Fibroblast of skin of right biceps (primary cell): ENCODE measurements at places on chromosomes 13 and 19.
A peak's percentile ranks its signal among the peaks of the same experiment; 100 is the strongest.

DNA sequence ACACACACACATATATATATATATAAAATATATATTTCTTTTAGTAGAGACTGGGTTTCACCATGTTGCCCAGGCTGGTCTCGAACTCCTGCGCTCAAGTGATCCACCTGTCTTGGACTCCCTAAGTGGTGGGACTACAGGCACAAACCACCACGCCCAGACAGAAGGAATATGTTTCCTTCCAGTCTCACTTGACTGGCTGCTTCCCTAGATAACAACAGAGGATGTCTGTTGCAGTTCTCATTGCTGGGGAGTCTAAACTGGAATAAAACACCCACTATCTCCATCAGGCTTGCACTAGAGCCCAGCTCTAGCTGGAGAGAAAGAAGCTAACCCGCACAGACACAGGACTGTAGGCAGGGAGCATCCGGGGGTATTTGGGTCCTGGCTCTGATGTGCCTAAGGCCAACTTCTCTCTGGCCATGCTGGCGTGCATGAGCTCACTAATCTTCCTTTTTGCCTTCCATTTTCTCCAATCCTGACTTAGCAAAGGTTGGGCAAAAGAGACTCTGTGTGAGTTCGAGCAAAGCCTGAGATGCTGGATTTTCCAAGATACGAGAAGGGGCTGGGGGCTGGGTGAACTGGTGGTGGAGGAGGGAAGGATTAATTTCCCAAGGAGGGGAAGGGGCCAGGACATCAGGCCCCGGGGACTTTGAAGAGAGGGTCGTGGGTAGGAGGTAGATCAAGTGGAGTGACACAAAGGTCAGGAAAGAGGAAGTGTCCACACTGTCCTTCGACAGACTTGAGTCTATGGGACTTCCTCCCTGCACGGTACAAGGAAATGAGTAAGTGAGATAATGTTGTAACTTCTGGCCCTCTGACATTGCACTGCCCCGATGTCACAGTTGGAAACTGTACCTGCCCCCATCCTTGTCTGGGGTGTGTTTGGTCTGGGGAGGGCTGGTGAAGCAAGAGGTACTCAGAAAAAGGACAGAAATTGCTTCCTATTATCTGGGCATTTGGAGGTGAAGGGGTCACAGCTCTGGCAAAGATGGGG is 22.5 kb upstream of the ALOX5AP start:
- peak; percentile 44 for DNase-seq

DNA sequence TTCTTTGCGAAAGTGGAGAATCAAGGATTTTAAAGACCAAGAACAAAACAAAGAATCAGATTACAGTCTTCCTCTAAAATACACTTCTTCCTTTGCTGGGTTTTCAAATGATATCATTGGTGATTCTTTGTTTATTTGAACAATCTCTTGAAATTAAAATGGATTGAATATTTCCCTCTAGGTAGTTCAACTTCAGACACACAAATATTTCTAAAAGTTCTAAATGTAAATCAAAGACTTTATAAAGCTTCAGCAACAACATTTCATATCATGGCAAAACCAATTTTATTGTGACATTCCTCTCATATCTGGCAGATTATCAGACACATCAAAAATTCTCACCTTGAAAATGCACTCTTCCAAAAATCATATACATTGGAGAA is 13.0 kb downstream of the ZIC2 start:
- DNase-seq, result no peak

- DNase-seq, result peak; percentile 76
Observed at GRCh38 chr13:76516013-76516412, 370.2 kb downstream of the KCTD12 start.

GRCh38 chr19:6723108-6723618 is 2.7 kb upstream of the C3 start:
- DNase-seq, result peak; percentile 51

DNA sequence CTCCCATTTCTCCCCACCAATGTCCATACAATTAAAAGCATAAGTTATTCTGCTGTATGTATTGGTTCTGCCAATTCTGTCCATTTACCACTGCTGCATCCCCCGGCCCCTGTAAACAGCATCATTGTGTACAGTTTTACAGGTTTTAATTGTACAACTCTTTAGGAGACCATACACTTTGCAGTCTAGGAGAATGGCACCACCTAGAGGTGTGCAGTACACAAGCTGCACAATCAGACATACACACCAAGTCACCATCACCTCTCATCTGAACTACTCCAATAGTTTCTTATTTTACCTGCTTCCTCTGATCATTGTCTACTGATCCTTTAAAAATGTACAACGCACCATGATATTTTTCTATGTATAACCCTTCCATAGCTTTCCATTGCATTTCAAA is 855.9 kb upstream of the KLHL1 start:
- peak; percentile 1 for DNase-seq

GRCh38 chr19:15337202-15337601 is 4.9 kb upstream of the BRD4 start:
- peak; percentile 49 for DNase-seq

GRCh38 chr19:5954293-5954692 is 23.6 kb downstream of the RANBP3 start:
- no peak for DNase-seq

DNA sequence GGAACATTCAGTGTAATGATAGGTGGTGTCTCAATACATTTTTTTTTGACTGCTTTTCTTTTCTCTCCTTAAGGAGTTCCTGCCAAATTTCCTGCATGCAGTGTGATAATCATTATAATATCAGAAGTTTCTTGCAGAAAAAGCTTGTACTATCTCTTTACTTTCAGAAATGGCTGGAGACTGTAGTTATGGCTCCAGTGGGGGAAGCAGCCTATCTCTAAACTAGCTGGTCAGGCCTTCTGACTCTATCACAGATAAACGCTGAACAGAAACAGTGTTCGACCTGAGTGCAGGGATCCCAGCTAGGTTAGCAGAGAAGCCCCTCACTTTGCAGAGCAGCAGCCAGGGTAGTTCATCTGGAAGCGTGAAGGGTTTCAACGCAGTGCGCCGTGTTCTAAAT is 1.9 kb downstream of the CCNE1 start:
- DNase-seq, result no peak

- DNase-seq, result no peak
Observed at GRCh38 chr13:114096031-114096485, 36.4 kb downstream of the RASA3 start.

- DNase-seq, result no peak
Observed at GRCh38 chr19:1452802-1453524, 3.0 kb downstream of the APC2 start.

GRCh38 chr13:70162141-70162540 is 53.9 kb upstream of the KLHL1 start:
- no peak for DNase-seq

DNA sequence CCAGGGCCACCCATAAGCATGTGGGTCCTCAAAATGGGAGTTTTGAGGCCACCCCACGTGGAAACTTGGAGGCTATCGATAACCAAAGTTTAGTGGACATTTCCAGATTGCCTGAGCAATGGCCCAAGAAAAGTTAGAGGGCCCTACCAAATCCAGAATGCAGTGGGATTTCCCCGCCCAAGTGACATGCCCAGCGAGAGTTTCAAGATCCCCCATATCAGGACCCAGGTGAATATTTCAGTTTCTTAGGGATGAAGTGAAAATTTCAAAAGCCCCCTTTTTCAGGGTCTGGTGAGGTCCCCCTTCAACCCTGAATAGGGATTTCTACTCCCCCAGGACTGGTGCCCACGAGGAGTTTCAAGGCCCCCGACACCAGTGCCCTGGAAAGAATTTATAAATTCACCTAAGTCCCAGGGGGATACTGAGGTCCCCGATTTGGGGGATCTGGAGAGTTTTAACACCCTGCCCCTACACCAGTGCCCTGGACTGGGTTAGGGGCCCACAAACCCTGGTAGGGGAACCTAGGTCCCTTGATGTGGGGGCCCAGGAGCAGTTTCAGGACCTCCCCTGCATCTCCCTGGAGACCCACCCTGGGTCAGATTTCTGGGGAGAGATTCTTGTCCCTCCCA is 695 bp downstream of the BST2 start:
- no peak for DNase-seq

GRCh38 chr19:2638417-2638940 is 64.0 kb downstream of the GNG7 start:
- DNase-seq, result no peak

DNA sequence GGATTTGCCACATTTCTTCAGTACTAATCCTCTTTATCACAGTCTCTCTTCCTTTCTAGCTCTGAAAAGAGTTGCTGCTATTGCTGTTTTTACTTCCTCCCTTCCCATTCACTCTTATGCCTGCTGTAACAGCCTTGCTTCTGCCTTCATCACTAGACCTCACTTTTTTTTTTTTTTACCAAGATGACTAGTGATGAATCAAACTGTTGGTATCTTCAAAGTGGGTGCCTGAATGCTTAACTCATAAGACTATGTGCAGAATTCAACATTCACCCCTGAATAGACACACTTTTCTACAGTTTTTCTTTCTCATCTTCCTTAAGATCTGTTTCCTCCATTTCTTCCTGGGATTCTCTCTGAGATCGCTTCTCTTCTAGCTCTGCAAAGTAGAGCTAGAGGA is 217.2 kb upstream of the HTR2A start:
- peak; percentile 91 for DNase-seq

- DNase-seq, result no peak
Observed at GRCh38 chr19:50377517-50377916, 1.3 kb downstream of the NR1H2 start.

DNA sequence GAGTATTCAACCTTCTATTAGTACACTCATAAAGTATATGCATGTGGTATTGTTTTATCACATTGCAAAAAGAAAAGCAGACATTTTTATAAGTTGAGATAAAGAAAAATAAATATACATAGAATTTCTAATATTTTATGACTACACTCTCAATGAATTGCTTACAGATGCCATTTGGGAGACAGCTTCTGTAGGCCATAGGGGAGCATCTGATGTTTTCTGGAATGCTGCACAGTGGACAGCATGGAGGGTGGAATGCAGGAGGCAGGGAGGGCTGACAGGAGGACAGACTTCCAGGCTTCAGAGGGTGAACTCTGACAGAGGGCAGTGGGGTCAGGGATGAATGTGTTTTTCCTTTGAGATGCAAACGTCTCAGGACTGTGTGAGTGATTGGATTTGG is 45.8 kb downstream of the MIPEP start:
- DNase-seq, result no peak

DNA sequence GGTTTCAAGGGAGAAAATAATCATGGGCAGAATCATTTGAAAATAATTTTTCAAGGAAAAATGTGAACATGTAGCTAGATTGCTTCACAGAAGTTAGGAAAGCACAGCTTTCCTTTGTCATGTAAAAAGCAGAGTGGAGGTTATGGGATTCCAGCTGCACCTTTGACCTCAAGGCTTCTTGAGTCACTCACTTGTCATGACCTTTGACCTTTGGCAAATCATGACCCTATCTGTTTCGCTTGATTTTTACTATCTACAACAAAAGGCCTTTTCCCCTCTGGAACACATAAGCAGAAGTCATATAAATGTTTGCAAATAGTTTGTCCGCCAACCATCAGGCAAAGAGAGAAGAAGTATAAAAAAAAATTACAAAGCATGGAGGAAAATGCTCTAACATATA is 210.7 kb upstream of the MIR17HG start:
- no peak for DNase-seq

GRCh38 chr19:12648088-12648487 is 18.5 kb downstream of the MAN2B1 start:
- DNase-seq, result no peak

GRCh38 chr13:25215253-25215575 is 43.1 kb upstream of the AMER2 start:
- no peak for DNase-seq

DNA sequence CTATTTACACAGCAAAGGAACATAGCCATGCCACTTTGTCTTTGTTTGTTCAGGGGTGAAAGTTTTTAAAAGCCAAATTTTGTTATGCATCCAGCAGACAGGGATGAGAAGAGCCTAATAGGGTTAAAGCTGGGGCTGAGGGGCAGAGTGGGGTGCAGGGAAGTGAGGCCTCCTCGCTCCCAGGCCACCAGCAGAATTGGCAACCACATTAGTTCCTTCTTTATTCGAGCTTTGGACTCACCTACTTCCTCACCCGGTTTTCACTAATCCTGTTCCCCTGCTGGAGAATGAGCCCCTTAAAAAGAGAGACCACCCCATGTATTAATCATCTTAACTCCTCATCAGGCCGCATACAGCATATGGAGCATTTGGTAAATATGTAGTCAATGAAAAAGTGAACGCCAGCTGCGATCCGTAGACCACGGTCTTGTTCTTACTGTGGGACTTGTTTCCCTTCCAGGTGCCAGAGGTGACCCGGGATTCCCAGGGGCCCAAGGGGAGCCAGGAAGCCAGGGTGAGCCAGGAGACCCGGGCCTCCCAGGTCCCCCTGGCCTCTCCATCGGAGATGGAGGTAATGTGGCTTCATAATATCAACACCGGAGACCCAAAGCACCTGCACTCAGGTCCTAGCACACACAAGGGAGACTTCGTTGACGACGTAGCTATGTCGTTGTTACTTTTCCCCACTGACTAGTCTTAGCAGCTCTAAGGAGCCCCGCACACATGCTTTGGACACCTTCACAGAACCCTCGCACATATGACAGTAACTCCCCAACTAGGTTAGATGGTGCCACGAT is 112.1 kb downstream of the RAB20 start:
- DNase-seq, result no peak

GRCh38 chr13:19818223-19818842 is 35.6 kb upstream of the PSPC1 start:
- peak; percentile 15 for DNase-seq

GRCh38 chr13:66864627-66865026 is 365.5 kb downstream of the PCDH9 start:
- DNase-seq, result no peak

DNA sequence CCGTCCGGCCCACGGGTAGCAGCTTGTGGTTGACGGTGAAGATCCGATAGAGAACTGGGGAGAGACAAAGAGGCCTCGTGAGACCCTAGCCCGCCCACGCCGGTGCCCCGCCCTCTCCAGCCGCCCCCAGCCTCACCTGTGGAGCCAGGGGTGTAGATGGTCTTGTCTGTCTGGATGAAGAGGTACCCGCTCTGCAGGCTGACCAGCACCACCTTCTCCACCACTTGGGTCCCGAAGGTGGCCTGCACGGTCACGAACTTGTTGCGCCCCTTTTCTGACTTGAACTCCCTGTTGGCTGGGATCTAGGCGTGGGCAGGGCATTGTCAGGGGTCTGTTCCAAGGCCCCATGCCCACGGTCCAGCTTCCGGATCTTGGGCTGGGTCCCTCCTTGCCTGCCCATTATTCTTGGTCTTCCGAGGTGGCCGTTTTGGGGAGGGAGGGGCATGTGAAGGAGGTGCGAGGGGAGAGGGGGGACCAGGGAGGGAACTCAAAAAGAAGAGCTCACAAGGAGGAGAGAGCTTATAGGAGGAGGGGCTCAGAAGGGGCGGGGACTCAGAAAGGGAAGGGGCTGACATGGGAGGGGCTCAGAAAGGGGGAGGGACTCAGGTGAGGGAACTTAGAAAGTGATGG is 2.2 kb downstream of the C3 start:
- DNase-seq, result no peak

GRCh38 chr13:85541476-85541875 is 257.7 kb downstream of the SLITRK6 start:
- DNase-seq, result no peak

- DNase-seq, result peak; percentile 31
Observed at GRCh38 chr19:737591-738093, 13.3 kb upstream of the MISP start.

- DNase-seq, result no peak
Observed at GRCh38 chr19:11180346-11180745, 17.0 kb downstream of the KANK2 start.
